ENCODE measurements at places on chromosomes 3 and 15.
A peak's percentile ranks its signal among the peaks of the same experiment; 100 is the strongest.

- DNase-seq = no peak
These were observed 68.6 kb downstream of the ITGA11 start for GRCh38 chr15:68363353-68363752.

- peak; percentile 33 for DNase-seq
These were observed 9.2 kb downstream of the SLTM start for GRCh38 chr15:58924327-58924726.

- DNase-seq = no peak
These were observed 15.8 kb upstream of the ARHGEF26 start for GRCh38 chr3:154105218-154105975.

GRCh38 chr3:67361323-67361722 is 293.1 kb downstream of the SUCLG2 start:
- no peak for DNase-seq

DNA sequence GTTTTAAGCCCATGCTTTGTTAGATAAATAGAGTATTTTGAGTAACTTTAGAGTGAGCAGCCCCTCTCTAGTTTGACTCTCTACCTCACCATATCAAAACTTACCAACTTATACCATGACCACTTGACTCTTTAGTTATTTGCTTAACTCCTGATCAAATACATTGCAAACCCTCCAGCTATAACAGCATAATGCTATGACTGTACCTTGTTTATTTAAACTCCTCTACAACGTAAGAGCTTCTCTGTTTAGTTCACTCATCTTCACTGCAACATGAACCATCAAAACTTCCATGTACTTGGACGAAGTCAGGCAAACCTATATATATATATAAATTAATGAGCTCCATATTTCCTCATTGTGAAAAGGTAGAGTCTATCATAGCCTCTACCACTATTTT is 218.2 kb downstream of the DPH6 start:
- no peak for DNase-seq

DNA sequence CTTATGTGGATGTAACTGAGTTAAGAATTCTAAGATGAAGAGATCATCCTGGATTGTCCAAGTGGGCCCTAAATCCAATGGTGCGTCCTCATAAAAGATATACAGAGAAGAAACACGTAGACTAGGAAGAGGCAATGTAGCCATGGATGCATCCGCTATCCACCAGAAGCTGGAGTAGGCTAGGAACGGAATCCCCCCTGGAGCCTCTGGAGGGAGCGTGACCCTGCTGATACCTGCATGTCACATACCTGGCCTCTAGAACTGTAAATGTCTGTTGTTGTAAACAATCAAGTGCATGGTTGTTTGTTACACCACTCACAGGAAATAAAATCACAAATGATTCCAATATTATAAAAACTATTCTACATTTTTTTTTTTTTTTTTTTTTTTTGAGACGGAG is 254.5 kb upstream of the RORA start:
- no peak for DNase-seq

GRCh38 chr3:1734494-1735122 is 364.1 kb upstream of the CNTN4 start:
- no peak for DNase-seq

DNA sequence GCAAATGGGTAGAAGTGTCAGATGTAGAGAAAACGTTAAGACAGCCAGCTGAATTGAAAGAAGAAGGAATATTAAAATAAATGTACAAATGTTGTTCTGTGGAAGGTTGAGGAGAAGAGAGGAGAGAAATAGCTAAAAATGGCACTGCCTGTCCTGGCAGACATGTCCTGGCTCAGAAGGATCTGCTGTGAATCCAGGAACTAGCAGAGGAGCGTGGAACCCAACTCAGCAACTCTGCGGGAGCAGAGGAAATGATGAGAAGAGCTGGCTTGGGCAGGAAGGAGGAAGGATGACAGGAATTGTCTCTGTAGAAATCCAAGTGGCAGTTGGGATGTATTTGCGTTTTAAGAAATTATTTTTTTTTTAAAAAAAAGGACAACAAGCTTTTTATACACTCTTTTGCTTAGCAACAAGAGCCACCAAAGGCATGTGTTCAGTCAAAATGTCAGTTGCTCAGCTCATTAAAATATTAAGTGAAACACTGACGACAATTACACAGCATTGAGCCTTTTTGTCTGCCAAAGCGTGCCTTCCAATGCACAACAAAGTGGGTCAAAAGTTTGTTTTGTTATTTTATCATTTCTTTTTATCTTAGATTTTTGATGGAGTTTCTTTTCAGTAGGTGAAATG is 16.1 kb downstream of the NANOGP8 start:
- DNase-seq = no peak

- DNase-seq = no peak
These were observed 17.1 kb downstream of the VILL start for GRCh38 chr3:38007754-38008090.

GRCh38 chr15:79849789-79850188 is 47.0 kb downstream of the MTHFS start:
- DNase-seq = peak; percentile 64

Measured in fibroblast of skin of scalp (primary cell).